IMR-90 (cell line): ENCODE measurements at places on chromosomes 4 and X. TPM values are rescaled to one million over a fixed set of nuclear protein-coding genes. Genes with fewer than 3 reads are reported as not detected.

Gene PITX2
- total RNA-seq, result 3.0 and 3.6 TPM in 2 replicates

Gene CXCR3
- total RNA-seq, result not detected in 2 replicates

Gene PRKG2
- total RNA-seq, result 2.0 and 2.2 TPM in 2 replicates

Gene ALB
- total RNA-seq, result not detected in 2 replicates

Gene GRID2
- total RNA-seq, result under 0.01 TPM in 1 of 2 replicates, not detected in the other

Gene TAF7L
- 0.18 and 0.28 TPM in 2 replicates for total RNA-seq

Gene MMRN1
- total RNA-seq, result not detected in 2 replicates

Gene TEX28
- total RNA-seq, result not detected in 2 replicates

Gene GYPE
- total RNA-seq, result 0.28 and 0.54 TPM in 2 replicates

Gene ZFP92
- under 0.01 TPM in 2 replicates for total RNA-seq

Gene VGLL1
- not detected in 2 replicates for total RNA-seq

Gene SASH3
- total RNA-seq, result not detected in 2 replicates

Gene PAGE2B
- total RNA-seq, result not detected in 2 replicates

Gene CDKL2
- total RNA-seq, result under 0.01 and 0.18 TPM in 2 replicates

Gene LEF1
- total RNA-seq, result 0.56 and 1.8 TPM in 2 replicates

Gene PLXNB3
- total RNA-seq, result 0.36 and 1.7 TPM in 2 replicates

Gene ATP8A1
- total RNA-seq, result 0.36 and 0.83 TPM in 2 replicates

Gene DOCK11
- total RNA-seq, result 13.1 and 14.7 TPM in 2 replicates

Gene TLR10
- not detected in 2 replicates for total RNA-seq
